ENCODE measurements at places on chromosomes 12 and 14. TPM values are rescaled to one million over a fixed set of nuclear protein-coding genes. Genes with fewer than 3 reads are reported as not detected.

Gene SYNDIG1L
- under 0.01 TPM for total RNA-seq

Gene RNF212B
- total RNA-seq, result not detected

Gene PDE3A
- 23.1 TPM for total RNA-seq

Gene NFATC4
- 30.3 TPM for total RNA-seq

Gene TRIP11
- 45.1 TPM for total RNA-seq

Gene CPNE6
- total RNA-seq, result not detected

Gene PRH2
- total RNA-seq, result not detected

Gene RBM25
- total RNA-seq, result 41.6 TPM

Gene CLEC9A
- not detected for total RNA-seq

Gene HCAR2
- not detected for total RNA-seq

Gene B3GNT4
- total RNA-seq, result under 0.01 TPM

Gene RTN1
- total RNA-seq, result under 0.01 TPM

Gene CRACR2A
- total RNA-seq, result 10.7 TPM

Gene INSM2
- not detected for total RNA-seq

Gene LRRIQ1
- total RNA-seq, result 0.38 TPM

Gene FBXW8
- 19.7 TPM for total RNA-seq

Gene TSPAN19
- total RNA-seq, result not detected

Gene KLHL33
- total RNA-seq, result 0.28 TPM

Gene WNT1
- total RNA-seq, result not detected

Measured in regular cardiac myocyte (primary cell).